ENCODE measurements at places on chromosomes 1 and 21.

- DNase-seq: no peak
Observed at GRCh38 chr1:42957880-42958487, 684 bp downstream of the SLC2A1 start.

- no peak for DNase-seq
Observed at GRCh38 chr21:15362458-15362857, 297.7 kb upstream of the NRIP1 start.

GRCh38 chr1:94926126-94926914, 590 bp downstream of the CNN3 start:
- peak; percentile 52 for DNase-seq

DNA sequence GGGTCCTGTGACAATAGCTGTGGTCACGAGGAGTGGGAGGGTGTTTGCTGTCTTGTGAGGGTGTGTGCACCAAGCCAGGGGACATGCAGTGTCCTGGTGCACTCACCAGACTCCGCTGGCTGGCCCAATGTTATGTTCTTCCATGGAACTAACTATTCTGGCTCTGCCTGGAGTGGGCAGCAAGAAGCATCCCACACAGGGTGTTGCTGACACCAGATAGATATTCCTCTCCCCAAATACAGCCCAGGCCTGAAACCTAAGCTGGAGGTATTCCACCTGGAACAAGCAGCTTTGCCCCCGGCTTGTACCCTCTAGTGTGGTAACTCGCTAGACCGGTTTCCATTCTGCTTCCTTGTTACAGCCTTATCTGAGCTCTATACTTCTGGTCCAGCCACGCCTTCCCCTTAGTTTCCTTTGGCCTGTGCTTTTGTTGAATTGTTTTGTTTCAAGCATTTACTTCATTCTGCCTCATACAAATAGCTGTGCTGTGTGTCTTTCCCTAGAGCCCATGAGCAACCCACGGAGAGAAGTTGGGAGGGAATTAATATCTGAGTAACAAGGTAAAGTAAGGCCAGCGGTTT, 14.7 kb upstream of the LY9 start:
- peak; percentile 80 for DNase-seq

GRCh38 chr1:17594690-17595601, 55.4 kb downstream of the ARHGEF10L start:
- DNase-seq: no peak

DNA sequence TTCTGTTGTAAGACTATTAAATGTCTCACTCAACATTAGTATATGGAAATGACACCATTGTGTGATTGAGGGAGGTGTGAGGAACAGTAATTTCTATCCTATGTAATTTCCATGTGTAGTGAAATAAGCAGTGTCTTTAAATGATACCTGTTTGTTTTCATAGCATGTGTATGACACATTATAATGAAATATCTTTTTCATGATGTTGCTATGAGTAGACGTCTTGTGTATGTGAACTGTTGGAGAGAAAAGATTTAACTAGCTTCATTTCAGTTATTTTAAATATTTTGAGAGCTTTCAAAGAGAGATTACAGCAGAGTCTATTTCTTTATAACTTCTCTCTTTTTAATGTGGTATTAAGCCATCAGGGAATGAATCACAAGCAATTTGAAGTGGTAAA, 71.5 kb upstream of the QSOX1 start:
- DNase-seq: no peak

DNA sequence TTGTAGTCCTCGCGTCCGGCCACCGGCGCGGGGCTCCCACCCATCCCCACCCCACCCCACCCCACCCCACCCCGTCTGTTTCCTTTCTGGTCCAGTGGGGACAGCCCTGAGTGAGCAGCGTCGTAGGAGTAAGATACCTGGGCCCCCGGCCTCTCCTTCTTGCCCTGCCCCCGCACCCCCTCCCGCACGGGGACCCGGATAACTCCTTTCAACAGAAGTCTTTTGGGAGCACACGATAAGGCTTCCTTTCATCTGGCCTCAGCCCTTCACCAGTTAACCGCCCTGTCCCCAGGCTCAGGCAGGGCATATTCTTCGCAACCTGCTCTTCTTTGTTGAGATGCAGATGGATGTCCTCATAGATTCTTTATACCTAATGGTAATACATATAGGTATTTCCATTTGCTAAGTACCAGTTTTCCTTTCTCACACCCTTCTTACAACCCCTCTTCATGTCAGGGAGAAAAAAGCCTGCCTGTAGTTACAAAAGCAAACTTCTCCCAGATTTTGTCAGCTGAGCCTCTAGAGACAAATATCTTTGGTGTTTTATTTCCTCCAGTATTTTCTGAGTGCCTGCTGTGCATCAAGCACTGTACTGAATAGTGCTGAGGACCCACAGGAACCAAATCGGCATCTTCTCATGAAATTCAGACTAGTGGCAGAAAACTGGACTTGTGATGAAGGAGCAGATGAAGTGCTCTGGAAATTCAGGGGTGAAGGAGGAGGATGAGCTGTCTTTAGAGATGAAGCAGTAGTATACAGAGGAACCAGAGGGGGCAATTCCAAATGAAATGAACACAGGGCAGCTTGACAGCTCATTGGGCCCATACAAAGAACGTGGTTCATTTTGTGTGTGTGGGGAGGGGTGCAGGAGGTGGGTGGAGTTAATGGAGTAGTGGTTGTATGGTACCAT, 33.6 kb downstream of the SLC2A1 start:
- no peak for DNase-seq

DNA sequence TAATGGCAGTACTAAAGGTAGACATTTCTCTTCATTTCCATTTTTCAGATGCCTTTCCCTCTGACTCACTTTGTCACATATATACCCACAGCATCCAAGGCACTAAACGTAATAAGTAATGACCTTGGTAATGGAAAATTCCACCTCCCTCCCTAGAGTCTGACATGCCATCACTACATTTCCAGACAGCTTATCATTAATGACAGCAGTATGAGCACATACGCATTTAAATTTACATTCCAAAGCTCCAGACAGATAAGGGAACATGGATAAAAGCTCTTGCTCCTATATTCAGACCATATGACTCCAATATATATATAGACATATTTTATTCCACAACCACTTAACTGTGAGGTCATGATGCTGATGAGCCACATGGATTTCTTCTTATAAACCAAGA, 191.7 kb upstream of the GORAB start:
- DNase-seq: no peak

GRCh38 chr1:95006681-95007080, 66.1 kb downstream of the ALG14 start:
- no peak for DNase-seq

DNA sequence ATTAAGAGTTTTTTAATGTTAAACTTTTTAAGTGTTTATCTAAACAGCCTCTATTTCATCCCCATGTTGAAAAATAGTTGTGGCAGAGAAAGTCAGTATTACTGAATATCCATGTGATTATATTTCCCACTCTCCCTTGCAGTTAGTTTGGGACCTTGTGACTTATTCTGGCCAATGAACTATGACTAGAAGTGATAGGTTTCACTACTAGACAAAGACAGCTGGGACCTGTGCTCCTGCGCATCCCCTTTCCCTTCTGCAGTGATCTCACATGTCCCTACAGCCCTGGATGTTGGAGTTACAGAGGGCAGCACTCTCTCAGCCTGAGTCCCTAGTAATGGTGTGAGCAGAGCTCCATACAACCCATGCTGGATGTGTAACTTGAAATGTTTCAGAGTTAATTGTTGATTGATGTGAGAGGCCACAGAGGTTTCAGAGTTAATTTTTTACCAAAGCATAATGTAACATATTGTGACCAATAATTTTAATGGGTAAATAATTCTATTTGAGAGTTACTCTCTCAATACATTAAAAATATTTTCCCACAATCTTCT, 18.7 kb upstream of the SAMD13 start:
- DNase-seq: no peak

GRCh38 chr1:24077278-24077978, 34.5 kb downstream of the MYOM3 start:
- DNase-seq: no peak

DNA sequence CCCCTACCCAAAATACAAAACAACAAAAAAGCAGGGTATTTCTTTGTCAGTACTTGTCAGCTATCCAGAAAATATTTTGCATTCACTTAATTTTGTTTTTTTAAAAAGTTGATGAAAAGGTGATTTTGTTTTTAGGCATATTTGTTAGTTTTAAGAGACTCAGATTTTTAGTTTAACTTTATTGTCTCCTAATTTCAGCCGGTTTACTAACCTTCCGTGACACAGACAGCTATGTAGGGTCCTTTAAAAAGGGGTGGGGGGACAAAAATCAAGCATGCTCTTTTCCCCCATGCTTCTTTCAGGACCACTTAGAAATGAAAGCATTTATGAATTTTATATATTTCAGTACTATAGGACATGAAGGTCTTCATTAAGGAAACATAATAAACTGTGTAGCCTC, 1.6 kb downstream of the PBX1 start:
- DNase-seq: no peak

GRCh38 chr1:47577303-47578025, 139.6 kb downstream of the FOXD2 start:
- DNase-seq: no peak

DNA sequence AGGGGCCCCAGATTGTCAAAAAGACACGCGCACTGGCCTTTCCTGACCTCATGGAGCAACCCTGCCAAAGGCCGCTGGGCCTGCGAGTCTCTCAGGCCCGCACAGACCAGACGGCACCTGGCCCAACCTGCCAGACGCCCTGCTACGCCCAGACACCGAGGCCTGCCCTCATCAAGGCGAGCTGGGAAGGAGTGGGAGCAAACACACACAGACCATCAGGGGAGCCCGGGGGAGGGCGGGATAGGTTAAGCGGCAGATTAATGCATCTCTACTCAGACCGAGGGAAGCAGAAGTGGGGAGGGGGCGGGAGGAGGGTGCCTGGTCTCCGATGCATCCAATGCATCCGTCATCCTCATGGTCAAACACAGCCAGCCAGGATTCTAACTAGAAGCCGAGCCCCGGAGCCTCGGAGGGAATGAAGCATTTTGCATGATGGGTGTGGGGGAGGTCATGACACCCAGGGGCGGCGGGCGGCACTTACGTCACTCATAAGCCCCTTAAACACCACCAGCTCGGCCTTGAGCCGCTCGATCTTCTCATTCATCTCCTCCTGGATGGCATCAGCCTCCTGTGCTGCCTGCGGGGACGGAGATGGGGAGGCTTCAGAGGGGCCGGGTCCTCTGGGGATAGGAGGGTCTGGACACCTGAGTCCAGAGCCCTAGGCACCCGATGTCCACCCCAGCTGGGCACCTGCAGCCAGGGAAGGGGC, 17.0 kb upstream of the ALDH4A1 start:
- no peak for DNase-seq
